Lung microvascular endothelial cell (primary cell): ENCODE measurements at places on chromosomes 16 and 17. TPM values are rescaled to one million over a fixed set of nuclear protein-coding genes. Genes with fewer than 3 reads are reported as not detected.

IGF2BP1 gene
- total RNA-seq: 0.20 and 0.65 TPM in 2 replicates

CTRB2 gene
- total RNA-seq: not detected in 2 replicates

SLC4A1 gene
- not detected in 2 replicates for total RNA-seq

SPAG5 gene
- total RNA-seq: 6.2 and 12.4 TPM in 2 replicates
